ENCODE measurements at places on chromosomes 7 and 10. TPM values are rescaled to one million over a fixed set of nuclear protein-coding genes. Genes with fewer than 3 reads are reported as not detected.

The LRRD1 gene
- total RNA-seq = not detected

The TMEM178B gene
- 0.11 TPM for total RNA-seq

The LIPF gene
- not detected for total RNA-seq

The TMEM270 gene
- not detected for total RNA-seq

The LRIT1 gene
- total RNA-seq = not detected

The KLLN gene
- total RNA-seq = 1.0 TPM

DNA sequence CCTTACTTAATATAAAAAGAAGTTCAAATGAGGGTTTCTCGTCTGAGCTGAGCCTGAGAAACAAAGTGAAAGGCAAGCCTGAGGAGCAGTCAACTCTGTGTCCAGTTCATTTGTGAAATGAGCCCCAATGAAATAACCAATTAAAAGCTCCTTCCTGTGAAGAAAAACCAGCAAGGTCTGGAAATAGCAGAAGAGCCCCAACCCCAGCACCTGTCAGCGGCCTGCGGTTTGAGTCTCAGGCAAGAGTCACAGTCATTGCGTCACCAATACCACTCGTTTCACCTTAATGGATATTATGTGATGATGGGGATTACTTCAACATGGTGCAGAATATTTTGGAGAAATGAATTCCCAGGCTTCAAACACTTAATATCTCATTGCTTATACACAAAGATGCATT lies 211.3 kb upstream of the DPP6 start:
- DNase-seq = no peak

DNA sequence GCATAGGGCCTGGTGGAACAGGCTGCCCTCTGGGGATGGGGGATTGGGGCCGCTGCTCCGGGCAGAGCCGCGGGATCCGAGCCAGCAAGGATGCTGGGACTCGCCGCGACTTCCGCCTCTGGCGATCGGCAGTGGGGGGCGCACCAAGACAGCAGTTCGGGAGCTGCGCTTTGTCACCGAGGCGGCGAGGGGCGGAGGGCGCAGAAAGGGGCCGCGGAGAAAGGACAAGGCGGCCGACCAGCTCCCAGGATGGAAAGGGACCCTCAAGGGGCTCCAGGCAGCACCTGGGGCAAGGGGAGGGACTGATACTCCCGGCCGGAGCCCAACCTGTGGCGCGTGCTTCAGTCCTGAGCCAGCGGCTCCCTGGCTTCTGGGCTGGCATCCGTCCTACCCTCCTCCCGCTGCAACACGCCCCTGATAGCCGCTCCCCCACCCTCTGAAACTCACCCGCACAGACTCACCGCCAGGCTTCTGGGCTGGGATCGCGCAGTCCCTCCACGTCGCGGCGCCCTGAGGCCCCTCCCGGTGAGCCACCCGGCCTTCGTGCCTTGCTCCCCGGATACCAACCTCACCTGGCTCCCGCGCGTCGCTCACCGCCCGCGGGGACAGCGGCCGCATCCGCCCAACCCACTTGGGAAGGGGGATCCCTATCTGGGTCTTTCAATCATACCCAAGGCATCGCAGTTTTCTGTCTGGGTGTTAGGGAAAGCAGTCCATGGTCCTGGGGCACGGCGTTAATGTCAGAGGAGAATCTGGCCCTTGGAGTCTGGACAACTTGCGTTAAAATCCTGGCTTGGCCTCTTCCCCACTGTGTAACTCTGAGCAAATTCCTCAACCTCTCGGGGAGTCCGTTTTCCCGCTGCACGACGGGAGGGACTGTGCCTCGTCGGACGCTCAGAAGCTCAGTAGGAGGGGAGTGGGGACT lies 7.0 kb upstream of the EVX1 start:
- DNase-seq = peak; percentile 86

DNA sequence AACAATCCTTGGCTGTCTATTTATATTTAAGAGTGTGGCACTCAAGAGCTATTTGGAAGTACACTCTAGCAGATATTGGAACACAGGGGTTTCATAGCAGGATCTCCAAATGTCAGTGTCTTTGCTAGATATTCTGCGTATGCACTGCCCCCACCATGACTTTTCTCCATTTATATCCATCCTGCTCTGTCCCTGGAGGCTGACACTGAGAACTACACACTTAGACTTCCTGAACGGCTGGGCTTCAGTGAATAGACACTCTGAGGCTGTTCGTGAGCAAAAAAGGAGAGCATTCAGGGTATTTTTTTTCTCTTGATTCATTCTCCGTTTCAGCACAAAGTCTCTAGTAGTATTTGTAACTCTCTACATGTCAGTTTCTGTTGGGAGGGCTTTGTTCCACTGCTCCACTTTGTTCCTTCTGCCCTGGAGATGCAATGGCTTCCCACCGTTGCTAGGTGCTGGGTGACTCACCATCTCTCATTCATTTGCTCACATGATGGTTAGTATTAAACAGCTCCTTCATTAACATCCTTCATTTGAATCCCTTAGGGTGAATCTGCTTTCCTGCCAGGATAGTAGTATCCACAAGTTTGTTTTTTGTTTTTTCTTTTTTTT lies 155.9 kb upstream of the SLC13A1 start:
- DNase-seq = no peak

DNA sequence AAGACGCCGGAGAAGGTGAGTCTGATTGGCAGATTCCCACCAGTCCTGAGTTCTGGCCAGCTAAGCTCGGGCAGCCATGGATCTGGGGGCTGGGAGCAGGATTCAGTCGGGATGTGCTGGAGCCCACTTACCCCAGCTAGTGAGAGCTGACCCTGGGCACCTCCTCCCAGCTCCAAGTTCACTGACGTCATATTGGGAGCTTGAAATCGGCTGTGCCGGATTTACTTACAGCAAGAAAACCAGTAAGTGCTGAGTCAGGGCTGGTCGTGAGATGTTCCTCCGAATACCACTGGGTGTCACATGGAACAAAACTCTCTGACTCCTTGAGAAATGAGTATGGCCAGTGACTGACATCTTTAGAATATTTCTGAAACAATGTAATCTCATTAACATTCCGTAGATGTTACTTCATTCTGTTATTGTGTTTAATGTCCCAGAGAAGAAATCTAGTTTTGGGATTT lies 621.2 kb downstream of the SDK1 start:
- DNase-seq = peak; percentile 69

- DNase-seq = no peak
Observed at GRCh38 chr10:33214174-33214573, 120.3 kb downstream of the NRP1 start.

- no peak for DNase-seq
Observed at GRCh38 chr10:133059571-133059970, 28.2 kb upstream of the ADGRA1 start.
